A549 (cell line): ENCODE measurements at places on chromosomes 1 and 21.
A peak's percentile ranks its signal among the peaks of the same experiment; 100 is the strongest.

DNA sequence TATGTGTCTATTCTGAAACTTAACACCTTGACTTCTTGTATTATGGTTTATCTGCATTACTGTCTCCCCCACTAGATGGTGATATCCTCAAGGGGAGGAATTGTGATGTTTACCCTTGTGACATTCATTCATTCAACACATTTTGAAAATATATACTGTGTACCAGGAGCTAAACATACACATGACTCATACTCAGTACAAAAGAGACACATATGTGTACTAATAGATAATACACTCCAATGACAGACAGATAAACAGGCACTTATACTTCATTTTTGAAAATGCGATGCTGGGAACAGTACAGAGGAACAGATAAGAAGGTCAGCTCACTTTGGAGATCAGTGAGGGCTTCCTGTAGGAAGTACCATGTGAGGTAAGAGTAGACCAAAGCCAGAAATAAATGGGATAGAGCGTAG, 8.9 kb upstream of the RAB3GAP2 start:
- peak; percentile 26 for DNase-seq

GRCh38 chr1:214658785-214659184, 55.8 kb downstream of the CENPF start:
- DNase-seq = no peak

DNA sequence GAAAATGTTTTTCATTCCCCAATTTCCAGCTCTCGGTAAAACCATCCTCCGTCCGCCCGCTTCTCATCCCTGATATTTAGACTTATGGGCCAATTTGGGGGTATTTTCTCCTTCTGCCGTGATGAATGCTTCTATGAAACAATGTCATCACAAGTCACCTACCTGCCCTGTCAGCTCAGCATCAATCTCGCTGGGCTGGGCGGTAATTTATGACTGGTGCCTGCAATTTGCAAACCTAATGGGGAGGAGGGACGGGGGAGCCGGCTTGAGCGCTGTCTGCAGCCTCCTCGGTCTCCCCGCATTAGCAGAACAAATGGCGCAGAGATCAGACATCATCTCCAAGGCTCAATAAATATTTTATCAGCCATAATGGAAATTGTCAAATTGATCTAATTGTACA, 72.1 kb downstream of the PRDM16 start:
- DNase-seq = no peak

GRCh38 chr1:100268202-100268601, 2.2 kb downstream of the RTCA start:
- DNase-seq = no peak

DNA sequence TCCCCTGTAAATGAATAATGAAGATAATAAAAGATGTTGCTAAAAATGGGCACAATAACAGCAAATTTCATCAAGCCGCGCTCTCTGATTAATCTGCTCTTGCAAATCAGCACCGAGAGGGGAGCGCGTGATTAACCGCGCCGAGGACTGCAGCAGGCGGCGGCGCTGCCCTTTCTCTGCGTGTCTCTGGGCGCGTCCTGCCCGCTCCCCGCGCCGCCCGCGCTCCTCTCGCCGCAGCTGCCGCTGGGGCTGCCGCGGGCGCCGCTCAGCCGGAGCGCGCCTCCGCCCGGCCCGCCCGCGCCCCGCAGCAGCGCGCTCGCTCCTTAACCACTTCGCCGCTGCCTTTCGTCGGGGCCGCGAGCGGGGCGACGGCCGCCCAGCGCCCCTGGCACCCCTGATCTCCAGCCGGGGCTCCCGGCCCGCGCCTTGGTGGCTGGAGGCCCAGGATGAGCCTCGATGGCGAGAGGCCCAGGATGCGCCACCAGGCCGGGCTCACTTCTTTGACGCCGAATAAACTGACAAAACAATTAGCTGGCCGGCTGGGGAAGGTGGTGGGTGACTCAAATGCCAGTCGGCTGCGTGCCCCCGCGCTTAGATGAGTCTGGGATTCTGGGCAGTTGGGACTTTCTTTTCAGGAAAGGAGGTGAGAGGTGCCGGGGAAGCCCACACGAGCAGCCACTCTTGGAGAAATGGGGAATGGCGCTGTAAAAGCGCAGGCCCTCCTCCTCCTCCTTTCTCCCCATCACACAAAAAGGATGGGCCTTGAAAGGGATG, 221.4 kb upstream of the PKN2 start:
- no peak for DNase-seq

DNA sequence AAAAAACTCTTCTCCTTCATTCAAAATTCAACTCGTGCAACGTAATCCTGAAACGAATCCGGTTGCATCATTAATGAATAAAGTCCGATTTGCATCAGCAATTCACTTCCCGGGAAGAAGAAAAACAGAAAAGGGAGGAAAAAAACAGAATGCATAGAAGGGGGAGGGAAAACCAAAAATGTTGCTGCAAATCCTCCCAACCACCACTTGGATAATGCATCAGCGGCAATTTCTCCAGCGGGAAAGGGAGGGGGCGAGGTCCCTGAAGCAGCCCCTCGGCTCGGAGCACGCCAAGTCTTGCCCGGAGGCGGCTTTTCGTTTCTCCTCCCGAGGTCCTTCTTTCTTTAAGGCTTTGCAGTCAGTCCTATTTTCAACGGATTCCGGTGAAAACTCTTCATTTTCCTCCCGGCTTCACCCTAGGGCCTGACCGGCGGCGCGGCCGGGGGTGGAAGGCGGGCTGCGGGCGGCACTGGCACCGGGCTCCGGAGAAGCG, 723 bp downstream of the CDC42BPA start:
- DNase-seq = peak; percentile 62

GRCh38 chr1:53585565-53585964, 126.4 kb downstream of the DMRTB1 start:
- no peak for DNase-seq

DNA sequence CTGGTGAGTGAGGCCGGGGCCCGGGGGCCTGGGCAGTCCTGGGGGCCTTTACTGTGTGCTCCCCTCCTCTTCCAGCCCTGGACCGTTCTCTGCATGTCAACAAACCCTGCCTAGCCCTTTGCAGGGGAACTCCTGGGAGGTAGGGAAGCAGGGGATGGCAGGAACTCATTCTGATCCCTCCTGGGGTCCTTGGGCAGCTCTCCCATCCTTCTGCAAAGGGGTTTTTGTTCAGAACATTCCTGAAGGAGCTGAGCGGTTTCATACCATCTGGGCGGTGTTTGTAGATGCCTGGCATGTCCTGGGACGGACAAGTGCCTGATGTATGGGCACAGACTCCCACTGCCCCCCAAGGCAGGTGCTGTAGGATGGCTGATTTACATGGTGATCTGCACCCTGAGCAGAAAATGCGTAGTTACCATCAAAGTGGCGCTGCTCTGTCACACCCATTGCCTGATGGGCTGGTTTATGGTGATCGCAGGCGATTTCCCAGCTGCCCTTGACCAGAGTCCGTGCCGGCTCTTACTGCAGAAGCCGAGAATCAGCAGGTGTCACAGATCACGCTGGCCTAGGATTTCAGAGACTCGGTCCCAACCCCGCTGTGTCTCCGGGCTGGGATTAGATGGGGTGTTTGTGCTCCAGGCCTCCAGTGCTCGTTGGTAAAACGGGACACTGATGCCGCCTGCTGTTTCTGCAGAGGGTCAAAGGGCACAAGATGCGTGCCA, 71.6 kb upstream of the TRAPPC10 start:
- DNase-seq = no peak

GRCh38 chr1:171715813-171716251, 26.0 kb downstream of the VAMP4 start:
- DNase-seq = no peak
